ENCODE measurements at places on chromosomes 6 and 20.

- DNase-seq, result no peak
Measured at GRCh38 chr6:65570340-65570739, 136.7 kb downstream of the EYS start.

DNA sequence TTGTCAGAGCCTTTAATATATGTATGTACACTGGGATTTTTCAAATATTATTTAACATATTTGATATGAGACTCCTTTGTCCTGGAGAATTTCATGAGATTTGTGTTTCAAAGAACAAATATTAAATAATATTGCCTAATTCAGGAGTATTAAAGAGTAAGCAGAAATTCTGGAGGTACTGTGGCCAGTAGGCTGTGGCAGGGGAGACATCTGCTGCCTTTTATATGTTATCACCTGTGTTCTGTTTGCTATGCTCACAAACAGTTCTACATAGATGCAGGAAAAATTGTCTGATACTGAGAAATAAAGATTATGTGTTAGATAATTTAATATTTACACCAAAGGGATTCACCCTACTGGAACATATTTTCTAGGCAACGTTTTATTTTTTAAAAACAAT, 395.4 kb upstream of the SLC35B3 start:
- no peak for DNase-seq

GRCh38 chr6:38584731-38585130, 55.0 kb downstream of the BTBD9 start:
- no peak for DNase-seq

- peak; percentile 25 for DNase-seq
Measured at GRCh38 chr6:162907876-162908481, 180.2 kb downstream of the PACRG start.

DNA sequence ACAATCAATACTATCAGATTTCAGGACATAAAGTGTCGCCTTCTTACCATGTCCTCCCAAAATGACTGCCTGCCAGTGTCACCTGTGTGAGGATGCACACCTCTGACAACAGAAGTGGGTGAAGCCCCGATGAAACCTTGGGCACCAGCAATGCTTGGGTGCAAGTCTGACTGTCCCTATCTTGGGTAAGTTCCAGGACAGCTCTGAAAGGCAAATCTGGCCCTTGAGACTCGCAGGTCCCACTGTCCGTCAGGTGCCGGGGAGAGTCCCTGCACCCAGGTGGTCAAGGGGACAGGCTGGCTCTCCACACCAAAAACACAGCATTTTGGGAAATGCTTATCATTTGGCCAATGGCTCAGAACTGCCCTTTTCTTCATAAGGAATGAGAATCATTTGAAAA, 43.3 kb downstream of the EZR start:
- DNase-seq, result no peak

DNA sequence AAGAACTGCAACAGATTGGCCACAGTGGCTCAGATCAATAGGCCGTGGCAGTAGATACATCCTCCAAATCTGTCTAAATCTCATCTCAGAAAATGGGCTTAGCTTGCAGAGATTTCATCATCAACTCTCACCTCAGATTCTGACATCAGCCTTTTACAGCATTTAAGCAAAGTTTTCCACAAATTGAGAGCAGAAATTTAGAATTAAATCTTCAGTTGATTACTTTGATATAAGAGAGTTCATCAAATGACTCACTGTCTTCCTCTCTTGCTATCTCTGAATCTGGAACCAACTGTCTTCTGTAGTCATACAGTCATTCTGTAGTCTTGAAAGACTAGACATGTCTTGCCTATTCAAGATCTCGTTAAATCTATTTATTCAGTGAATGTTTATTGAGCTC, 45.2 kb upstream of the CTAGE9 start:
- DNase-seq, result no peak

DNA sequence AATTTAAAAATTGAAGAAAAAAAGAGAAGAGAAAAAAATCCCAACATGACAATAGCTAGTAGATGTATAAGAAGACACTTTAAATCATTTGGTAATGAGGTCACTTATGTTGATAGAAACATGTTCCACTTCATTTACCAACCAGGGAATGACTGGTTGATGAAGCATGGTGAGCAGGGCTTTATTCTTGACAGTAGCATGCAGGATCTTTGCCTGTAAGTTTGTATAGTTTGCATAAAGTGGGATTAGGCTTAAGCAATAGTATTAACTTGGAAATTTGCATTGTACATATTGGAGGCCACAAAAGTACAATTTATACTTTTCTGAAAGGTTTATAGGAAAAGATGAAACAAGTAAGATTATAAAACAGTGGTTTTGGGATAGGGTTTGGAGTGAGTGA, 67.0 kb downstream of the NOX3 start:
- DNase-seq, result peak; percentile 25

GRCh38 chr6:83221889-83222479, 28.8 kb downstream of the RWDD2A start:
- peak; percentile 43 for DNase-seq

- DNase-seq, result no peak
Measured at GRCh38 chr6:169176361-169176991, 77.2 kb downstream of the THBS2 start.

- DNase-seq, result no peak
Measured at GRCh38 chr6:168129292-168130167, 50.5 kb upstream of the FRMD1 start.

DNA sequence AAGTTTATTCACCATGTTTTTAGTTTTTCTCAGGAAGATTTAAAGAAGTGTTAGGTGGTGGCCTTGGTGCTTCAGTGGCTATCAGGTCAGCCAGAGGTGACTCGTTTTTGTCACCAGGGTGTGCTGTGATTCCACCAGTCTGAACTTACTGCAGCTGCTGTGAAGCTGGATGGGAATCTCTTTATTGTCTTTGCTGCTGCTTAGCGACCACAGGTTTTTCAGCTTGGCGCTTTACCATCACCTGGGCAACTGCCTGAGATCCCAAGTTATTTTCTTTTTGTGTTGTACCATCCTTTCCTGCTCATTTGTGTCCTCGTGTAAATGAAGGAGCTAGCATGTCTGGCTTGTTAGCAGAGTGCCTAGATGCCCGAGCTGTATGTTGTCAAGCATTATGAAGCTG, 146.9 kb downstream of the MACROD2 start:
- DNase-seq, result peak; percentile 32

DNA sequence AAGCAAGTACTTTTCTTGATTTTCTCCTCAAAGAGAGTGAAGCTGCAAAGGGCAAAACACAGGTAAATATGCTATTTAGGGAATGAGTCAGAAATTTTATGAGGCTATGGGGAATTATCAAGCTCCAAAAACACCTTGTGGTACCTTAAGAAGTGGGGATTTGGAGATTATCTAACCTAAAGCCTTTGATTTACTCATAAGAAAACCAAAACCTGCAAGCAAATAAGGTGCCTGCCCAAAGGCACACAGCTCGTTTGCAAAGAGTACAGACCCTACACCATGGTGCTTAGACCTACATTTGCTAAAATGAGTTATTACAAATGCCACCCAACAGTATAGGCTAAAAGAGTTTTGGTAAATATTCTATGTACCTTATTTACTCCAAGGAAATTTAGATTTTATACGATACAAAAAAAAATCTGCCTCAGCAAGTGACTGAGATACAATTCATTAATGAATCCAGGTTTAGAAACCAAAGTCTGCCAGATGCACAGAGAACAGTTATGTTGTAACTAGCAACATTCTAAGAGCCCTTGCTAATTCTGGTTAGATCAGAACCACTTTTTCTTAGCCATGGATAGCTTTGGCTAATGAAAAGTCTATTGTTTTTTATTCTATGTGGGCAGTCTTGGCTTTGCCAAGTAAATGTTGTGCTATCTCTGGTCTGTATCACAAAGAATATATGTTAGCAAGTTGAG, 101.5 kb downstream of the KHDC1L start:
- no peak for DNase-seq

- no peak for DNase-seq
Measured at GRCh38 chr20:59811681-59812171, 121.7 kb downstream of the SYCP2 start.

DNA sequence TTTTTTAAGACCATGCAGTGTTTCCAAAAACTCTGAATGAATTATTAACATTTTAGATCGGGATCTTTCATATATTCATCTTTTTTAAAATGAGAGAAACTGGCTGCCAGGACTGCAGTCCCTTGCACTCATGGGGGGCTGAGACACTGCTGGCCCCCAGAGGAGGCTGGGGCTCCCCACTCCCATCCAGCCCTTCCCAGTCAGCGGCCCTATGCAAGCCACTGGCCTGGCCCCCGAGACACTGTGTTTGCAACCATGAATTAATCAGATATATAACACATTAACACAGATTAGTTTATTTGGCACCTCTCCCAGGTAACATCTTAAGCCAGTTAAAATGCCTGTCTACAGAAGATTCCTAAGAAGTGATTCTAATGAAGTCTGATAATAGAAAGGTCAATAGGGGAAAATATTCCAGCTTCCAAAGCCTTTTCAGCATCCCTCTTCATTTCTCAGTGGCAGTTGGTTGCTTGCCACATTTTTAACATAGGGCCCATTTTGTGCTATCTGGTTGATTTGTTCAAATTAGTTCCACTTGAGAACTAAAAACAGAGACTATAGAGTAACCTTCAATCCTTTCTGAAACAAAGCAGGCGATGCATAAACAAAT, 184.4 kb upstream of the FBXL4 start:
- DNase-seq, result no peak

DNA sequence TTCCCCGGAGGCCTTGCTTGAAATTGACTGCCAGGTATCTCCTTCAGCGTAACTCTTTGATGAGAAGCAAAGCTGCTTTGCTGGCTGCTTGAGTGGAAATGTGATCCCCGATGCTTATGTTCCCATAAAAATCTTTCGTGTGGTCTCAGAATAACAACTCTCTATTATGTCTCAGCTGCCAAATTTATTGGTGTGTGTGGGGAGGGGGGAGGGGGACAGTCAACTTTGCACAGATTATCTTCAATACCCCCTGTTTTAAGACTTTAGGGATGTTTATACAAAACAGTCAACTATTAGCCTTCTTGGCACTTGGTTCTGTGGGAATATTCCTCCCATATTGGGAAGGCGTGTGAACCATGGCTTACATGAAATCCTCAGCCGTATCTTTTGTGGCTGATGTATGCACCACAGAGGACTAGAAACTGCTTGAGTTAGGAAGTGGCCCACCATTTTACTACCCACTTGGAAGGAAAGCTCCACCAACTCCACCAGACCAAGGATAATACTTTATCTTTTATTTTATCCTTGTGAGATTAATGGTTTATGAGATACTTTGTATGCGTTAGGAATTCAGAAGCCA, 101.5 kb upstream of the SLC24A3 start:
- no peak for DNase-seq

DNA sequence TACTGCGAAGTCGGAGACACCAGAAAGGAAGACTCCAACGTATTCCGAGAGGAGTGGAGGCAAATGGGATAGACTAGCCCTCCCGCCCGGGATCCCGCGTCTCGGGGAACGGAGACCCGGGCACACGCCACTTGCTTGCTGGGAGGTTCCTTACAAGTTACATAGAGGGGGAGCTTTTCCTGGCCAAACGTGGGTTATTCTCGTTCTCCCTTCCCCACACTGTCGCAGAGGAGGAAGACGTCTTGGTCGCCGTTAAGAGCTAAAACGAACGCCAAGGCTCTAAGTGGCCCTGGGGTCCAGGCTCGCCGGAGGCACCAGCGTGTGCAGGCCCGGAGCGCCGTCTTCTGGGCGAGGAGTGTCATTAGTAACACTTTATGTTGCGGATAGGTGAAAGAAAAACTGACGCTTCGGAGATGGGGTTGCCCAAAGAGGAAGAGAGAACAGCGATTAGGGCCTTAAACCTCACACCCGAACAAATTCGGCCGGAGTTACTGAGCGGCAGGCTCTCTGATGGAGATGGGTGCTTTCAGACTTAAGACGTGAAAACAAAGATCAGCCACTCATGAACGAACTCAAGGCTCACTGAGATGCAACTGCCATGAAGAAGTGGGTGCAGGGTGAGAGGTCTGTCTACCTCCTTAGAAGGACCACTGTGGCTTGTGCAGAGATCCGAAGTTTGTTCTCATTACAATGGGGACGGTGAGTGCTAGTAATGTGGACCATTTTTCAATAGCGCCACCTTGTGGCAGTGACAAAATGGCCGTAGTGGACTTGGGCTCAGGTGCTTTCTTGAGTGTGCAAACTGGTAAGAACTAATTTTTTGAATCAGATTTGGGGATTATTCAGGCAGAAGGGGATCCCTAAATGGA, 11.7 kb upstream of the ZNF311 start:
- DNase-seq, result peak; percentile 70

GRCh38 chr20:51596668-51597388, 54.3 kb upstream of the NFATC2 start:
- peak; percentile 84 for DNase-seq

DNA sequence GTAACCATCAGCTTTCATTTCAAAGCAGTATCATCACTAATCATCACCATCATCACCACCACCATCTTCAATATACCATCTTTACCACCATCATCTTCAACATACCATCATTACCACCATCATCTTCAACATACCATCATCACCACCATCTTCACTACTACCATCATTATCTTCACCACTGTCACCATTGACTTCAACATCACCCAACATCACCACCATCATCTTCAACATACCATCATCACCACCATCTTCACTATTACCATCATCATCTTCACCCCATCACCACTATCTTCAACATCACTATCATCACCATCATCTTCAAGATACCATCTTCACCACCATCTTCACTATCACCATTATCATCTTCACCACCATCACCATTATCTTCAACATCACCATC, 40.5 kb upstream of the FRMD1 start:
- DNase-seq, result no peak

GRCh38 chr6:99310553-99310952, 38.9 kb downstream of the FAXC start:
- no peak for DNase-seq

- no peak for DNase-seq
Measured at GRCh38 chr20:57856658-57857057, 146.8 kb upstream of the PMEPA1 start.

GRCh38 chr20:10462516-10462915, 27.4 kb downstream of the SLX4IP start:
- no peak for DNase-seq

DNA sequence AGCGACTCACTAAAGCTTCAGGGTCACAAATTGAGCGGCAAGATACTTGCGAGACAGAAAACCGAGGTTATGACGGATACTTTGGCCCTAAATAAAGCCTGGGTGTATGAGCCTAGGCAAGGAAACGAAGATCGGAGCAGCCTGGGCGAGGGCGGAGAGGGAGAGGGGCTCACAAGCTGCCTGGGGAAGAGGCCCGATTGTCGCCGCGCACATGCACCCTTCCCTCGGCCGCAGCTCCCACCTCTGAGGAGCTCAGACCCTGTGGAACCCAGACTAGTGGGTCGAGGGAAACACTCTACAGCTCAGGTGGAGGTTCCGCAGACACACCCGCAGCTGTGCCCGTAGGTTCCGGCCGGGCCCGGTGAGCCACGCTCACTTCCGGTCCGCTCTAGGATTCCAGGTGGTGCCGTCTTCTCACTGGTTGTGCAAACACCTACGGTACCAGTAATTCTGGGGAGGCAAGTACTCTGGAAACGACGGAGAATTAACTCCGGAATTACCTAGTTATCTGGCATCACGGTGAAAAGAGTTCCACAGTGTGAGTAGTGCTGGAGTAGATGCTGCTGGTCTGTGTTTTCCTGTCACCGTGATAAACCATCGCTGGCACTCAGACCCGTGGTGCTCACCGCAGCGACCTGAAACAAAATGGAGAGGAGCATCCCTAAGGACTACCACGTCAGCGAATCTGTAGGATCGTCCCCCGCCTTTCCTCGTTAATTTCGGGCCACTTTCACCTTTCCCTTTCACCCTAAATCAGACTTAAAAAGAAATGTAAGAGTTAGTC, 61.5 kb downstream of the GPX5 start:
- DNase-seq, result peak; percentile 56

Data from fibroblast of skin of right quadriceps (primary cell).